ENCODE measurements at places on chromosomes 7 and 10.

- no peak for DNase-seq
These were observed 2.0 kb upstream of the GDF10 start for GRCh38 chr10:47297866-47298540.

DNA sequence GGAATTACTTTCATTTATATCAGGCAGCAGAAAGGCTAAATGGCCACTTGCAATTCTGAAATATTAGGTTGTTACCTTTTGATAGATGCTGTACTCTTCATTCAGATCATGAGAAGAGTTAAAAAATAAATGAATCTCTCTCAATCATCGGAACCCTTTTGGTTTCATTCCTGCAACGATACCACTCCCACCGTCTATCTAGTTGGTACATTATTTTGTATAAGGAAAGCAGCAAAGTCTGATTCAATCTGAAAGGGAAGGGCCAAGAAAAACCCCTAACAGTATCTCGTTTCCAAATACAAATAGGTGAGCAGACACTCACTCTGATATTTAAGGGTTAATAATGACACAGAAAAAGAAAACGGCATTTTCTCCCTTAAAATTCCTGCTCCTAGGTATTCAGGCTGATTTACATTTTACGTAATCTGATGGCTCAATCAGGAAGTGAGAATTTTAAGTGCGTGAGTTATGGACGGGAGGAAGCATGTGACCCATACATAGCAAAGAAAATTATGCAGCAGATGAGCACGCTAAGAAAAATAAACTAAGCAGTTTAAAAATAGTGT is 209.4 kb upstream of the KLF14 start:
- DNase-seq: no peak

- DNase-seq: no peak
These were observed 25.9 kb downstream of the CFAP46 start for GRCh38 chr10:132916421-132916841.

GRCh38 chr10:102243309-102243708 is 2.0 kb upstream of the PITX3 start:
- DNase-seq: no peak

- no peak for DNase-seq
These were observed 180.5 kb downstream of the HIBADH start for GRCh38 chr7:27482219-27482618.

- DNase-seq: no peak
These were observed 29.1 kb downstream of the CBLL1 start for GRCh38 chr7:107773027-107773426.

DNA sequence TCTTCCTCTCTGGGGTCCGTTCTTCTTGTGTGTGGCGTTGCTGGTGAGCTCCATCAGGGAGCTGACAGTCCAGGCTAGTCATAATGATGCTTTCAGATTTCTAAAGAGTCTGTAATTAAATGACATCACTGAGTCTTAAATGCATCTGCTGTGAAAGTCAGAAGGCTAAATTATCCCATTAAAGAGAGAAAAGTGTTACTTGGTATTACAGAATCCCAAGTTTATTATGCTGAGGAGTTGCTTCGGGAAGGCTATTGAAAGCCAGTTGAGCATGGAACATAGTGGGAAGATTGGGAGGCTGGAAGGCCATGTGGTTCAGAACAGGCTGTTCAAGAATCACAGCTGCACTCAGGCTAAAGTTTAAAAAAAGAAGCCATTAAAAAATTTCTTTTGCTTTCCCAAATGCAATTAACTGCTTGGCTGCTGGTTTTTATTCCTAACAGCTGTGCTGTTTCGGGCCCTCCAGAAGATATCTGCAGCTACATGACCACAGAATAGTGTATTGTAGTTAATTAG is 342.6 kb upstream of the LRGUK start:
- no peak for DNase-seq

DNA sequence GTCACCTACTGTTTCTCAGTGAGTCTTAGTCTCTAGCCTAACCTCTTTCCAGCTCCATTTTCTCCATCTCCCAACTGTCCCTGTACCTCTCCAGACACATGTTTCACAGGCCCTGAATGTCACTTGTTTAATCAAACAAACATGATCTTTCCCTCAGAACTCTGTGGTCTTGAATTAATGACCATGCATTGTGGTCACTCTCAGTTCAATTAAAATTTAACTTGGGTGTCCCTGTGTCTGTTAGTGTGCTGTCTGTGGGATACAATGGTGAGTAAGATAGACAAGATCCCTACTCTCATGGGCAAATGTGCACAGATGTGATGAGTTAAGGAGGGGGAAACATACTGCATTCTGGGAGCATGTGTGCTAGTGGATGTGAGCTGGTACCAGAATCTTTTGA is 65.0 kb downstream of the RBM33 start:
- no peak for DNase-seq

DNA sequence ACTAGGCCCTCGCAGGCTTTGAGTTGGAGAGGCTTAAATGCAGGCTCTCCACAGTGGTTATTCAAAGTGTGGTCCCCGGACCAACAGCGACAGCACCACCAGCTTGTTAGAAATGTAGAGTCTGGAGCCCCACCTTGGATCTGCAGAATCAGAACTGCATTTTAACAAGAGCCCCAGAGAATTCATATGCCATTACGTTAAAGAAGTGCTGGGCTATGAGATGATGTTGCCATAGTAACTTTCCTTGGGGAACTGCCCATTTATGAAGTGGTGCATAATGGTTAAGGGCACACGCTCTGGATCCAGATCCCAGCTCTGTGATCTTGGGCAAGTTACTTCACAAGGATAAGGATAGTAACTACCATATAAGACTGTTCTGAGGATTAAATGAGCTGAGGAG is 48.9 kb downstream of the ZCCHC24 start:
- no peak for DNase-seq

GRCh38 chr10:43627942-43628341 is 20.7 kb downstream of the ZNF32 start:
- DNase-seq: no peak

- DNase-seq: no peak
These were observed 176.8 kb upstream of the SORCS1 start for GRCh38 chr10:107341281-107341680.

DNA sequence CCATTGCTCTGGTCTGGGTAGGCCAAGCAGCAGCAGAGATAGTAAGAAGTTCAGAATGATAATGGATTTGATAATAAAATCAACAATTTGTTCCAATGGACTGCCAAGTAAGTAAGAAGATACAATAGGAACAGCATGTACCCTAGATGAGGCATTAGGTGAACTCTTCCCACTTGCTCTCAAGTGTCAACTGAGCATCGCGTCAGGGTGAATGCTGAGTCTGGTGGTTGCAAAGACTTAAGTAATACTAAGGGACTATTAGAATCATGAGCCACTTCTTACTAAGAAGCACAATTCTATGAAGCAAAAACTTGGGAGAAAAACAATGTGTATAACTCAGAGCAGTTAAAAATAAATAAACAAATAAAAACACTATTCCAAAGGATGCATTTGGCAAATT is 54.5 kb downstream of the LRRN3 start:
- no peak for DNase-seq

GRCh38 chr10:91838199-91838598 is 40.0 kb downstream of the TNKS2 start:
- DNase-seq: no peak

DNA sequence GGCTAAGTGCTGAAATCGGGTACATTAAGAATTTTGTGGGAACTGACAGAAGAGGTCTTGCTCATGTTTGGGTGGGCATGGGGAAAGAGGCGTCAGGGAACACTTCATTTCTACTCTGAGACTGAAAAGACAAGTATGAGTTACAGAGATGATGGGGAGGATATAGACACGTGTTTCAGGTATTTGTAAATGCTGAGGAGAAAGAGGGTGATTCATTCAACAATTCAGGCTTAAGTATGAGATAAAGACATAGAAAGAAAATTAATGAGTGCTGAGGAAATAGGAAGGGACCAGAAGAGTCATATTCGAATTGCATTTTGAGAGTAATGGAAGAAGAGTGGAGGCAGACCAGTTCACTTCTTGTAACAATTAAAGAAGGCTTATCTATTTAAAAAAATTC is 143.6 kb downstream of the HBP1 start:
- no peak for DNase-seq

- DNase-seq: no peak
These were observed 10.1 kb downstream of the KIF5B start for GRCh38 chr10:32046151-32046550.

DNA sequence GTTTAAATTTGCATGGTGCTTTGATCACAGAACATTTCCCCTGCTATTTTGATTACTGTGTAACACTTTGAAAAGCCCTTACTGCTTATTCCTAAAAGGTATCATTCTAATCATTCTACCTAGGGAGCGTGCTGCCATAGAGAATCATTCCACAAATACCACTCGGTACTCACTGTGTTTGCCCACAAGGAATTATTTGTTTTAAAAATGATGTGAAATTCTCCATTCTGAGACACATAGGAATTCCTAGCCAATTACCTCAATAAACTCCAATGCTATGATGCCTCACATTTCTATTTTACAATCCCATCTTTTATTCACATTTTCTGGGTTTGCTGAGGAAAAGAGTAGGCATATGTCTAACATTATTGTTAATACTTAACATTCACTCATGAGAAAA is 16.2 kb upstream of the TES start:
- DNase-seq: no peak

DNA sequence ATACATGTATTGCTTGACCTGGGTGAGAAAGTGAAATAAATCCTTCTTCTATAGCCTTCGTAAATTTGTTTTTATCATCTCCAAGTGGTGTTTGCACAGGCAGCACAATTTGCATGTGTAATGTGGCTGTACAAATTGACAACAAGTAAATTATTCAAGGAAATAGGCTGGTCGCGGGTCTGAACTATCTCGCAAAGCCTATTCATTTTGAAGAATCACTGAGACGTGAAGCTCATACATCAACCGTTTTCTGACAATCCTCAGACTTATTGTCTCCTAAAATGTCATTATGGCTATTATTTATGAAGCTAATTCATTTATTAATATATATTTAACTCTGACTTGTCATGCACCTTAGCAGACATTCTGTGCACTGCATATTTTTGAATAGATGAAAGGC is 16.2 kb upstream of the FAM204A start:
- no peak for DNase-seq

GRCh38 chr7:83153419-83153818 is 9.3 kb downstream of the PCLO start:
- no peak for DNase-seq

- no peak for DNase-seq
These were observed 93.5 kb upstream of the DIP2C start for GRCh38 chr10:782751-783648.

- no peak for DNase-seq
These were observed 33.2 kb downstream of the DRGX start for GRCh38 chr10:49362596-49363260.

DNA sequence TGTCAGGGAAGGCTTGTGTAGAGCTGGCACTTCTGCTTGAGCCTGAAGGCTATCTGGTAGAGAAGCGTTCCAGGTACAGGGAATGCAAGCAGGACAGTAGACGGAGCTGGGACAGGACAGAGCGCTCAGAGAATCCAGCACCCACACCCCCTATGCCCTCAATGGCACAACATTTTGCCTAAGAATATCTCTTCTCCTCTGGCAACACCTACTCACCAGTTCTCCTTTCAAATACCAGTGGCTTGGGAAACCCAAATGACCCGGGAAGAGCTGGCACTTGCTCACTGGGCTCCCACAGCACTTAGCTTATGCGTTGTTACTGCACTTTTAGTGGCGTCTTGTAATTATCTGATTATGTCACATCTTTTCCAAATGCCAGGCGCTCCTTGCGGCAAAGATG is 118.6 kb downstream of the RNF216 start:
- DNase-seq: no peak

DNA sequence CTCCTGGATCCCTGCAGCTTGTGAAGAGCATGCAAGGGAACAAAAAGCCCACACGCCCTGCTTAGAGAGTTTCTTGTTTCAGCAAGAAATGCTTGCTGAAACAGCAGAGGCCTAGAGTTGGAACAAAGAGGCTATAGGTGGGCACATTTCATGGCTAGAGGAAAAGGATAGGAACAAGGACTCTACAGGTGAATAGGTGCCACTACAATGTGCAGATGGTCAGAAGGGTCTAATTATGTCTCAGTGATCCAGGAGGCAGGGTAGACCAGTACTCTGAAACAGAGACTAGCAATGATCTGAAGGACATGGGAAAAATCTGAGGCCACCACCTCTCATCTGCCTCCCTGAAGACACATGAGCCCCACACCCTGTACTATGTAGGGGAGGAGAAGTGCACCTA is 609.0 kb downstream of the REEP3 start:
- DNase-seq: no peak

DNA sequence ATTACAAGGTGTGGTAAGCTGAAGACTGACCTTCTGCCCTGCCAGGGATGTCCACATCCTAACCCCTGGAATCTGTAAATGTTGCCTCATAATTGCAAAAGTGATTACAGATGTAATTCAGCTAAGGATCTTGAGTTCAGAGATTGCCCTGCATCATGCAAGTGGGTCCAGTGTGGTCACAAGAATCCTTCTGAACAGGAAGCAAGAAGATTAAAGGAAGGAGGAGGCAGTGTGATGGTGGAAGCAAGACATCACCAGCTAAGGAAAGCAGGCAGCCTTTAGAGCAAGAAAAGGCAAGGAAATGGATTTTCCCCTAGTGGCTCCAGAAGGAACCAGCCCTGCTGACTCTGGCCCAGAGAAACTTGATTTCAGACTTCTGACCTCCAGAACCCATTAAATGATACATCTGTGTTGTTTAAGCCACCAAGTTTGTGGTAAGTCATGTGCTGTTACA is 78.1 kb downstream of the USP6NL start:
- DNase-seq: no peak

- no peak for DNase-seq
These were observed 147.2 kb downstream of the MYOF start for GRCh38 chr10:93334901-93335327.

GRCh38 chr10:72259491-72260238 is 14.1 kb upstream of the DDIT4 start:
- DNase-seq: no peak

- DNase-seq: no peak
These were observed 26.5 kb downstream of the BTBD16 start for GRCh38 chr10:122297583-122297982.

DNA sequence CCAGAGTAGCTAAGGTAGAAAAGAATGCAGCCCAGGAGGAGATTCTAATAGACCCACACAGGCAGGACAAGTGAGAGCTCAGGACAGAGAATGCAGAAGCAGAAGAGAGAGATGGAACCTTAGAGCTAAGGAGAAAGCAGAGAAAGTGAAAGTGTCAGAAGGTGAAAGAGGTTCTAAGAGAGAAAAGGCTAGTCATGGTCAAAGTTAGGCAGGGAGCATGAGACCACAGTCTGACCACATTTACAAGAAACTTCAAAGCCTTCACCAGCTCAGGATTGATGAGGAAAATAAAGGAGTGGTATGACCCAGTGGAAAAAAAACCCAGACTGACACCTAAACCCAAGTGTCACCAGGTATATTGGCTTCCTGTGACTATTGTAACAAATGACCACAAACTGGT is 131.8 kb upstream of the WDR11 start:
- DNase-seq: no peak

GRCh38 chr10:112182784-112183328 is 709 bp downstream of the GPAM start:
- DNase-seq: no peak

GRCh38 chr10:1620803-1621202 is 116.5 kb downstream of the ADARB2 start:
- no peak for DNase-seq

- no peak for DNase-seq
These were observed 27.9 kb upstream of the ITGA8 start for GRCh38 chr10:15747632-15748031.

- DNase-seq: no peak
These were observed 317.4 kb downstream of the KIF20B start for GRCh38 chr10:90018819-90019218.

GRCh38 chr10:51521605-51522004 is 177.8 kb downstream of the CSTF2T start:
- no peak for DNase-seq

- no peak for DNase-seq
These were observed 5.1 kb downstream of the LMOD2 start for GRCh38 chr7:123660514-123661354.

Data from activated CD4-positive, alpha-beta T cell treated with anti-CD3 and anti-CD28 coated beads, Interleukin-2, amount 50 U/mL, for 24 hours (primary cell).